ENCODE measurements at places on chromosomes 2 and 18. TPM values are rescaled to one million over a fixed set of nuclear protein-coding genes. Genes with fewer than 3 reads are reported as not detected.

The DNAJC5G gene
- not detected for total RNA-seq

The SP140 gene
- 113 TPM for total RNA-seq

The WDR43 gene
- 108 TPM for total RNA-seq

The SIX3 gene
- total RNA-seq = 0.26 TPM

DNA sequence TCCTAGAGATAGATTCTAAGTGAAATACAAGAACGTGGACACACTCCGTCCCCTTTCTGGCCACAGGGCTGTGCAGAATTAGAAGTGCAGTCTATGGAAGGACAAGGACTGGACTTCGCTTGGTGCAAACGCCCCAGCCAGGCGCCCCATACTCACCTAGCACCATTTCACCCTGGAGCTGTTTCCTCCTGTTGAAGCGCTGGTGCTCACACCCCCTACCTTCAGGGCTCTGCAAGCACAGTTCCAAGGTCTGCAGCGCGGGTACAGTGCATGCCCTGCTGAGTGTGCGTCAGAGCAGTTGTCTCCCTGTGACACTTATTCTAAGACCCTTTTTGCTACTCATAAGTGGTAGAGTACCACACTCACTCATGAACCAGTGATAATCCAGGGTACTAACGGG is 3.0 kb downstream of the HPCAL1 start:
- no peak for DNase-seq

GRCh38 chr2:171957061-171957460 is 34.8 kb downstream of the HAT1 start:
- no peak for DNase-seq

DNA sequence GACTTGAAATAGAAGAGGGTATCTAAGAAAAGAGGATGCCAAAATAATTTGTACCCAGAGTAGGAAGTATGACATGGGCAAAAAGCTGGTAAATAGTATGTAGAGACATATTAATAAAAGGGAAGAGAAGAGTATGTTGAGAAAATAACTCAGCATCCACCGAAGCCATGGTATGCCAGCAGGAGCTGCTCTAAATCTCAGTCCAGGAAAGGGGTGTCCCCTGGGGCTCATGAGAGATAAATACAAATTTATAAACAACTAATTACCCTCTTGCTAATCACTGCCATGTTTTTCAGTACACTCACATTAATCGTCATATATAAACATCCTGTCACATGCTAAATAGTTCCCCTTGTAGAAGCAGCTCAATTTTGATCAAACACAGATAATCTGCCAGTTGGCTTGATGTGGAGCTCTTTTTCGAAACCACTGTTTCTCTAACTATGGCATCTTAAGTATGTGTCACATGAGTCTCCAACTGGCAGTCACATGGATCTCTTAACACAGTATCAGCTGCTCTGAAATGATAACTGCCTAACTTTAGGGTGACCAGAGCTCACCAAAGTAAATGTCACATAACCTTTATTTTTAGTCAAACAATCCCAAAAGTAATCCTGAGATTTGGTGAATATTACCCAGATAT is 31.9 kb downstream of the EXOC6B start:
- no peak for DNase-seq

- DNase-seq = peak; percentile 69
Measured at GRCh38 chr2:8803658-8804379, 33.6 kb downstream of the KIDINS220 start.
